ENCODE measurements at places on chromosomes 12 and 14.

DNA sequence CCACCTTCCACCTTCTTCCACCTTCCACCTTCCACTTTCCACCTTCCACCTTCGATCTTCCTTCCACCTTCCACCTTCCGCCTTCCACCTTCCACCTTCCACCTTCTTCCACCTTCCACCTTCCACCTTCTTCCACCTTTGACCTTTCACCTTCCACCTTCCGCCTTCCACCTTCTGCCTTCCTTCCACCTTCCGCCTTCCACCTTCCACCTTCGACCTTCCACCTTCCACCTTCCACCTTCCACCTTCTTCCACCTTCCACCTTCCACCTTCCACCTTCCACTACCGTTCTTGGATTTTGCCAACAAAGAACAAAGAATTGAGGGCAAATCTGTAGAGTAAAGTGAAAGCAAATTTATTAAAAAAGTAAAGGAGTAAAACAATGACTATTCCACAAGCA is 53.2 kb downstream of the B4GALNT3 start:
- DNase-seq: no peak

DNA sequence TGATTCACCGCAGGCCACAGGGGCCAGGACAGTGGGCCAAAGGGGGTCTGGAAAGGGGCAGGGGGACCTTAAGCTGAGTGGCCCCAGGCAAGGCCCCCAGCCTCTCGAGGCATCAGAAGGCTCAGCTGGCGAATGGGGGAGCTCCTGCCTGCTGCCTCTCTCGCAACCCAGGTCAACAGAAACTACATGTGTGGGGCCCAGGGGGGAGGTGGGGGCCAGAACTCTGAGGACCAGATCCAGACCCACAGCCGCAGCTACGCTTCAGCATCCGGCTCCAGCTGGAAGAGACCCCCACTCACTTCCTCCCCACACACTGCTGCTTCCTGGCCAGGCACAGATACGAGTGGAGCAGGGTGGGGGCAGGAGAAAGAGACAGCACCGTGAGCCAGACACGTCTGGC is 46.5 kb downstream of the NCOR2 start:
- DNase-seq: no peak

DNA sequence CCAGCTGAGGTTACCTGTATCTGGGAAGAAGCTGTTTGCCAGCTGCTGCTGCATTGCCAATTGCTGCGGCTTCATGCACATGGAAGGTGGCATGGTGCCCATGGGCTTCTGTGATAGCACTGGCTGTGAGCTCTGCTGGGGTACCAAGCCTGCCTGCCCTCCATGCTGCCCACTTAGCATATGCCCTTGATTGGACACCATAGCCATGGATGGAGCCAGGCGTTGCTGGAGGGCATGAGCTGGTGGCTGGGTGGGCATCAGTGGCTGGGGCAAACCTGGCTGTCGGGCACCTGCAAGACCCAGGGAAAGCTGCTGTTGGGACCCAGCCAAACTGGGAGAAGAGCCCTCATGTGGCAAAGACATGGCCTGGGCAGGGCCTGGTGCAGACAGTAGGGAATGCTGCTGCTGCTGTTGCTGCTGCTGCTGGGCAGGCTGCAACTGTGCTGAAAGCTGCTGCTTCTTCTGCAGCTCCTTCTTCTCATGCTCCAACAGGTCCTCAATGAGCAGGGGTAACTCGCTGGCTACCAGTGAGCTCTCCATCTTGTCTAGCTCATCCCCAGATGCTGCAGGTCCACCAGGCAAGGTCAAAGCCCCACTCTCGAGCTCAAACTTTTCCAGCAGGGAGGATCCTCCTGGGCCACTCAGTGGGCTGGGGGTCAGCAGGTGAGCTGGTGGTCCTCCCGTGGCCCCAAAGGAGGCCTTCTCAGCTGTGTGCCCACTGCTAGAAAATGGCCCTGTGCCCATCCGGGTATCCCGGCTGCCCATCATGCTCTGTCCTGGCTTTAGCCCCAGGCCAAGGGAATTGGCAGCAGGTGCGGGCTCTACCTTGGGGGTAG is 18.8 kb upstream of the PRKAG1 start:
- no peak for DNase-seq

- no peak for DNase-seq
Observed at GRCh38 chr12:63224396-63224795, 73.4 kb upstream of the AVPR1A start.

- no peak for DNase-seq
Observed at GRCh38 chr14:68932231-68932630, 46.9 kb downstream of the ACTN1 start.

DNA sequence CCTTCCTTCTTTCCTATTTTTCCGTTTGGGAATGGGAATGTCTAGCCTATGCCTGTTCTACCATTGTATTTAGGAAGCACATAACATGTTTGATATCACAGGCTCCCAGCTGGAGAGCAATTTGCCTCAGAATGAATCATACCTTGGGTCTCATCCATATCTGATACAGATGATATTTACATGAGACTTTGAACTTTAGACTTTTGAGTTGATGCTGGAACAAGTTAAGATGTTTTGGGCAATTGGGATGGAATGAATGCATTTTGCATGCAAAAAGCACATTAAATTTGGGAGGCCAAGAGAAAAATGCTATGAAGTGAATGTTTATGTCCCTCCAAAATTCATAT is 61.9 kb upstream of the BEGAIN start:
- DNase-seq: peak; percentile 26

GRCh38 chr12:39807043-39807442 is 187.4 kb upstream of the ABCD2 start:
- no peak for DNase-seq

DNA sequence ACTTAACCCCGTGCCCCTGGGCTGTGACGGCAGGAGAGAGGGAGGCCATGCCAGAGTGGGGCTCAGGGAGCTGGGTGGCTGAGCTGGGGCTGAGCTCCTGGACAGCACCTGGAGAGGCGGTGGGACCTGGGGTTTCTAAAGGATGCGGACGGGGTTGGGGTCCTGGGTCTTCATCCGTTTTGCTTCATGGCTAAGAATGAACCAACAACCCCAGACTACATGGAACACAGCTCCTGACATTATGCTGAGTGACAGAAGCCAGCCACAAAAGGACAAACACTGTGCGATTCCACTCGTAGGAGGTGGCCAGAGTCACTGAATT is 60.6 kb downstream of the NCOR2 start:
- no peak for DNase-seq

DNA sequence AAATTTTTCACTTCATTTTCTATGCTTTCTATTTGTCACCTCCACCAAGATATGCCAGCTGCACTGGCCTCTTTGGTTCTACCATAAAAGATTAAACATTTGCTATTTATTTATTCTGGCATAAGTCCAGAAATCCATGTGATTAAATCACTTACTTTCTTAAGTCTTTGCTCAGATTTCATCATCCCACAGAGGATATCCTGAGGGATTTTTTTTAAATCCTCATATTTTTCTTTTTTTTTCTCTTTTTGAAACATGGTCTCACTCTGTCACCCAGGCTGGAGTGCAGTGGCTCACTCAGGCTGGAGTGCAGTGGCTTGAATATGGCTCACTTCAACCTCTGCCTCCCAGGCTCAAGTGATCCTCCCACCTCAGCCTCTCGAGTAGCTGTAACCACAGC is 645.4 kb upstream of the ATXN7L3B start:
- DNase-seq: no peak

GRCh38 chr12:53061404-53062010 is 11.6 kb downstream of the TNS2 start:
- no peak for DNase-seq

DNA sequence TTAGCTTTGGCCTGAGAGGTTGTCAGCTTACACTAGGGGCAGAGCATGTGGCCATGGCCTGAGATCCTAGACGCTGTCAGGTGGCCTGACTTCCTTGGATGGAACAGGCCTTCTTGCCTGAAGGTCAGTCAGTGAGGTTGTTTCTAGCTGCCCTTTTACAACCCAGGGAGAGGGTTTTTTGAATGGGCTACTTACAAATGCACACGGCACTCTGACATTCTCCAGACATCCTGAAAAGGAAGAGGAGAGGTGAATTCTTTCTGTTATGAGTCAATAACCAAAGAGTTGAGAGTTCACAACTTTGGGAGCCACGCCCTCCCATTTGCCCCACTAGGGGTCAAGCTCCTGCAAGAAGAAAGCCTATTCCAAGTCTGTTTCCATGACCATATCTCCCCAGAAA is 7.8 kb downstream of the KRT76 start:
- no peak for DNase-seq

- DNase-seq: no peak
Observed at GRCh38 chr12:9760120-9760519, 581 bp downstream of the CD69 start.

- no peak for DNase-seq
Observed at GRCh38 chr12:17358835-17359234, 731.2 kb downstream of the RERGL start.

GRCh38 chr12:125340791-125341190 is 275.6 kb downstream of the AACS start:
- DNase-seq: peak; percentile 38

DNA sequence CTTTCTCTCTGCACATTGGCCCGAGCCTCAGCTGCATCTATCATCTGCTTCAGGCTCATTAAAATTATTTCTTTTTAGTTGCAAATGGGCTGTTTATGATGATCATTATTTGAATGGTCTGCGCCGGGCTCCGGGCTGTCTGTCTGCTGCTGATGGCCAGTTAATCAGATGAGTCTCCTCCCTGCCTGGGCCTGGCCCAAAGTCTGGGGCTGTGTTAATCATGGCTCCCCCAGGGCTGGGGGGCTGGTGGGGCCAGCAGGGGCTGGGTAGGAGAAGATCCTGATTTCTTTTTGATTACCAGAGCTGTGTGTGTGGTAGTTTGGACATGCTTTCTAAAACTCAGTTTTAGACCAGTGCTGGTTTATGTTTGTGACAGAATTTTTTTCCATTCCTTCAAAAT is 159.1 kb downstream of the PHETA1 start:
- DNase-seq: no peak

- no peak for DNase-seq
Observed at GRCh38 chr12:43112101-43112920, 439.7 kb downstream of the ADAMTS20 start.

- DNase-seq: no peak
Observed at GRCh38 chr12:66176105-66176900, 6.5 kb upstream of the TMBIM4 start.

- peak; percentile 70 for DNase-seq
Observed at GRCh38 chr12:109621211-109621694, 47.7 kb downstream of the MVK start.

DNA sequence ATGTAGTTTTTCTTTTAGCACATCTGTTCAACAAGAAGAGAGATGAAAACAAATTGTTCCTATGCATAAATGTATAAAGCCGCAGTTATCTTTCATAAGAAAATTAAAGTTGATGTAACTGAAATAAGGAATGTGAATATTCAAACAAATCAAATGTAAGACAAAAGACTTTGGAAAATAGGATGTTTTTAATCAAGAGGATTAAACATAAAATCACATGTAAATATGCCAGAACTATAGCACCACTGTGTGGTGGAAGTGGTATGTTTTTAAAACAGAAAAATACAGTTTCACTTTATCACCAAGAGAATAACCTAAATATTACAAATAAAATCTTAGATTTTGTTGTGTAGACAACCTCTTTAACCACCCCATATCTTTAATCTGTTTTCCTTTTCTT is 40.4 kb downstream of the CAPS2 start:
- peak; percentile 3 for DNase-seq

DNA sequence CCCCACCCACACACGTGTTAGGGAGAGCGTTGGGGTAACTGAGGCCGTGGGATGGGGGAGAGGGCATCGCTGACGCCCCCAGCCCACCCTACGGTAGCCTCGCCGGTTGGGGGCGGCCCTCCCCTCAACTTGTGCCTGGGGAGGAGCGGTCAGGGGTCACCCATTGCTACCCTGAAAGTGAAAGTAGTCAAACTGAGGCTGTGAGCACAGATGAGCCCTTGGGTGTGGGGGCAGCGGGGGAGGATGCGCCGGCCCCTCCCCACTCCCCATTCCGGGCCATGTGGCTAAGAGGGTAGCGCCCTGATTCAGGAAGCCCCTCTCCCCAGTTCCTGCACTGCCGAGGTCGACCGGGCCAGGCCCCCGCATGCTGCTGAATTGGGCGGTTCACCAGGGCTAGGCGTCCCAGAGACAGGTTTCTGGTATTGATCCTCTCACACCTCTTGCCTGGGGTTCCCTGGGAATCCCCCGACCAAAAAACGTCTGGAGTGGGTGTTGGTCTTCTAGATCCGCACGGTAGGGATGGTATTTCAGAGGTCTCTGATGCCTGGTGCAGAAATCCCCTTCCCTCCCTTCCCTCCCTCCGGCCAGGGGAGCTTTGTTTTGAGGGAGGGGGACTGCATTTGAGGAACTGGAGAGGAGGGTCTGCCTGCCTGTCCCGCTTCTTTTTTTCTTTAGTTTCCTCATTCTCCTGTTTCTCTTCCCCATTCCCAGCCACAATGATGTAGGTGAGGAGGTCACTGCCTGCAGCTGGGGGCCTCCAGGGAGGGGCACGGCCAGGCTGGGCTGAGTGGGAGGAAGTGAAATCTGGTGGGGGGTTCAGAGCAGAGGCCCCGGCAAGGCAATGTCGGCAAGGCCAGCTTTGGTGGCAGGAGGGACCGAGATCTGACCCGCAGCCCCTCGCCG is 1.0 kb downstream of the SH2B3 start:
- DNase-seq: no peak

DNA sequence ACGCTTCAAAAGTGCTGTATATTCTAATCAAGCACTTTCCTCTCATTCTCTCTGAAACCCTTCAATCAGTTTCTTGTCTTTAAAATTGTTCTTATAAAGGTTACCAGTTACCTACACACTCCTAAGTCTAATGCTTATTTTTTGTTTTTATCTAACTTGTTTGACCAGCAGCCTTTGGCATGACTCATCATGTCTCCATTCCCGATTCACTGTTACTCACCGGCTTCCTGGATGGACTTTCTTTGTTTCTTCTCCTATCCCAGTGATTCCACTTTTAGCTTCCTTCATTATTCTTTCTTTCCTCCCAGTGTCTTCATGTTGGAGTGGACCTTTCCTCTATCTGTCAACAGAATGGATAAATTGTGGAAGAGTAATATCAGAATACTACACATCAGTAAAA is 368.6 kb upstream of the CCDC196 start:
- peak; percentile 8 for DNase-seq

DNA sequence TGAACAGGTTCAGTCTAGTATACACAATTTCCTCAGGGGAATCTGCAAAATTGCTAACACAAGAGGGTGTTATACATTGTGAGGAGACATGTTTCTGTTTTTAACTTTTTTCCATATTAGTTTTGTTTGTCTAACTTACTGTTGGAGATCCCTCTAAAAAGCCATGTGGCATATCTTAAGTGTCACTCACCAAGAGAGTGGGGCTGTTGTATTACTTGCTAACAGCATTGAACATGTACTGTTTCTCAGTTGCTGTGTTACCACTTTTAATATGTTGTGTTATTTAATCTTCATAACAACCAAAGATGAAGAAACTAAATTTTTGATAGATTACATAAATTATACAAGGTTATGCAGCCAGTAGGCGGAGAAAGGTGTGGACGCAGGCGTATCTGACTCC is 154.3 kb upstream of the NPAS3 start:
- no peak for DNase-seq

GRCh38 chr12:28536088-28536487 is 345.8 kb downstream of the CCDC91 start:
- peak; percentile 47 for DNase-seq
